ENCODE measurements at places on chromosomes 16 and 17. TPM values are rescaled to one million over a fixed set of nuclear protein-coding genes. Genes with fewer than 3 reads are reported as not detected.

DNA sequence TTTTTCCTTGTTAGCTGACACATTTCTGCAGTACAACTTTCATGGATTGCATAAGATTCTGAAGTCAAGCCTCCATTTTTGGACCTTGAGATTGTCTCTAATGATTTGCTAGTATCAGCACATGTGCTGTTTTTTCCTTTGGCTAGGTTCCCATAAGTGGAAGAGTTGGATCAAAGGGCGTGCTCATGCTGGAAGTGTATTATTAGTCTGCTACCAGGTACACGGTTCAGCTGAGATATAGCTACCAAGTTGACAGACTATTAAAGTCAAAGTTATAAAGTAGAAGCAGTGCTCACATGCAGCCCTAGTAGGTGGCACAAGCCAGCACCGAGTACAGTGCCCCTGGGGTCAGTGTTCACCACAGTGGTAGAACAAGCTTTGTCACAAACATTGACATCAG, 3.2 kb downstream of the FAHD1 start:
- DNase-seq: no peak

DNA sequence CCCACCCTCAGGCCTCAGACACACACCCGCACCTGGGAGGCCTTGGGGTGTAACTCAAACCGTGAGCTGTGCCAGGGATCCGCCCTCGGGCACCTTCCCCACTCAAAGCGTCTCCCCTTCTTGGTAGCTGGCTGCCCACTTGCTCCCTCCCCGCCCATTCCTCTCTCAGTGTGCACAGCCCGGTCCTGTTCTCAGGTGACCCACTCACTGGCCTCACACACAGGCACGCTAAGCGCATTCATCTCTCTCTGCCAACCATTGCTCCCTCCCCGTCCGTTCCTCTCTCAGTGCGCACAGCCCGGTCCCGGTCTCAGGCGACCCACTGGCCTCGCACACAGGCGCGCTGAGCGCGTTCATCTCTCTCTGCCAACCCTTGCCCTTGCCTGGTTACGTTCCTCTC, 20.8 kb downstream of the WDR45B start:
- no peak for DNase-seq

DNA sequence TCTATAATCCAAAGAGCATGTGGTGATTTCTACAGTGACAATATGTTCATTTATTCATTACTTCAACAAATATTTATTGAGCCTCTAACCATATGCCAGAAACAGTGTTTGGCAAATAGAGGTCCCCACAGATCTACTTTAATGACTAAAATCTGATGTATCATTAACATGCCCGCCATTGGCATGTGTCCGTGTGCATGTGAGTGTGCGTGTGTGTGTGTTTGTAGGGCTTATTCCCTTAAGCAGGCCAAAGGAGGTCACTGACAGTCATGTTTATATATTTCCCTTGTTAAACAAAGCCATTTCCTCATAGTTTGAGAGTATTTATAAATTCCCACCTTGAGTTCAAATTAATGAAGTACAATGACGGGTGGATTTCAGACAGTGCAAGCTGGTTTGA, 174.4 kb upstream of the IRX6 start:
- no peak for DNase-seq

- no peak for DNase-seq
Measured at GRCh38 chr17:27333410-27333980, 39.6 kb downstream of the WSB1 start.

SLC22A31 gene
- polyA plus RNA-seq: 0.24 TPM
